ENCODE measurements at places on chromosomes 3 and 15.
A peak's percentile ranks its signal among the peaks of the same experiment; 100 is the strongest.

GRCh38 chr15:70248116-70249025 lies 150.7 kb upstream of the TLE3 start:
- DNase-seq = no peak

- peak; percentile 65 for DNase-seq
Observed at GRCh38 chr15:83475551-83475950, 28.4 kb downstream of the SH3GL3 start.

GRCh38 chr15:69830430-69830829 lies 267.3 kb downstream of the TLE3 start:
- DNase-seq = no peak

- DNase-seq = peak; percentile 81
Observed at GRCh38 chr3:9970020-9970652, 16.5 kb downstream of the EMC3 start.

DNA sequence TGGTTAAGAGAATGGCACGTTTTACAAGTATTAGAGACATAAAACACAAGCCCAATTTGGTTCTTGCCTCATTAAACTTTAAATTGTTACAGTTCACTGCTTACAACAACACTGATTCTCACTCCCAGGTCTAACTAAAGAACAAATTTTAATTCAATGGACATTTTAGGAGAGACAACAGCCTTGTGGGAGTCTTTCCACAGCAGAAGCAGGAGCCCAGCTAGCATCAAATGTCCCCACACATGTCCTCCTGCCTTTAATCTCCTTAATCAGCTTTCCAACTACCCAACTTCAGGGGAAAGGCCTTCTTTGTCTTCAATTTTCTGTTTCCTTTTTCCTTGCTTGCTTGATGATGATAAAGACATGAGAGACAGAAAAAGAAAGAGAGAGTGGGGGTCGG lies 287.8 kb upstream of the WNT5A start:
- DNase-seq = no peak

DNA sequence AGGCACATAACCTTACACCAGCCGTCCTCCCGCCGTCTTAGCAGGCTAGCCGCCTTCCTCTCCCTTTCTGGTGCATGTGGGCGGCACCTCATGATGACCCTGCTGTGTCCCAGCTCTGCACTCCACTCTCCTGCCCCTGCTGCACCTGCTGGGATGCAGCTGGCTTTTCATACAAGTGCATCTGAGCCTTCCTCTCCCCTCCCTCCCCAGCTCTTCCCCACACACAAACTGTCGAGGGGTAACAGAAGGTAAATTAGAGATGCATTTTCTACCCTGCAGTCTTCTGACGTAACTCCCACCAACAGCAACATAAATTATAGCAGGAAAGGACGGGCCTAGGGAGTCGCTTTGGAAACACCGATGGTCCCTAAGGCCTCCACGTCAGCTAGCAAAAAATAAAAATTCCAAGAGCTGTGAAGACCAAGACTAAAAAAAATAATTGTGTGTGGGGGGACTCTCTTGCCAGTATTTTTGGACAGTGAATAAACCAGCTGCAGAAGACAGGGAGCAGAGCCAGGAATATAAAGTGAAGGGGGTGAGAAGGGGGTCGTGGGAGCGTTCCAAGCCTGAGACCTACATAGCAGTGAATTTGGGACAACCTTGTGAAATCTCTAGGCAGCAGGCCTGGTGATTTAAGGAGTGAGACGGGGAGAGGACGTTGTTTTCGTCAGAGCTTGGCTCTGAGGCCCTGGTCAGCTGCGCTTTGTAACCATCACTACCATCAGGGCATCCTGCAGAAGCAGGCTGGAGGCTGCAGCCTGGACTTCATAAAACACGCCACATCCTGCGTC lies 216.2 kb downstream of the ADAMTS17 start:
- no peak for DNase-seq

- no peak for DNase-seq
Observed at GRCh38 chr15:45228931-45229330, 23.1 kb upstream of the SLC28A2 start.

DNA sequence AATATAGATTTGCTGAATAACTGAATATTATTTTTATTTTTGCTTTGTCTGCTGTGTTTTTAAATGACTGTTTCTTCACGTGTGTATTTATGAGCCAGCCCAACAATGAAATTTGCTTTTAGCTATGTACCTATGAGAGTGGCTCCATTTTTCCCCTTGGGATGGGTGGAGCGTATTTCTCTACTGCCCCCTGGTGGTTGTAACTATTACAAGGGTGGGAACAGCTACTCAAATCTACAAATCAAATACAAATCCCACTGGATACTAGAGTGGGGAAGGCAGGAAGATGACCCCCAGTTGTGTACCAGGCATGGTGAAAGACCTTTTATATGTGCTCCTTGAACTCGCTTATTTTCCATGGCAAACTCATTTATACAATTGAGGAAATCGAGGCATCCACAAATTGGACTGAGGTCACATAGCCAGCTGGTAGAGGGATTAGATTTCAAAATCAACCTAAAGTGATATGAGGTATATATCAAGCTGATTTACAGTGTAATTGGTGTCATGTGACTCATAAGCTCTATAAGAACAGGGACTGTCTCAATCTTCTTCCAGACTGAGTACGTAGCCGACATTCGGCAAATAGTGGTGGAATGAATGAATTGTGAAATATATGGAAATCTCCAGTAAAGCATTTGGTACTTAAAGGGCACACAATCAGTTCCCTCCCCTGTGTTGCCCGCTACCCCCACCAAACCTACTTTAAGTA lies 69.5 kb upstream of the VEPH1 start:
- peak; percentile 65 for DNase-seq

- no peak for DNase-seq
Observed at GRCh38 chr3:173921732-173922131, 524.2 kb downstream of the NLGN1 start.

DNA sequence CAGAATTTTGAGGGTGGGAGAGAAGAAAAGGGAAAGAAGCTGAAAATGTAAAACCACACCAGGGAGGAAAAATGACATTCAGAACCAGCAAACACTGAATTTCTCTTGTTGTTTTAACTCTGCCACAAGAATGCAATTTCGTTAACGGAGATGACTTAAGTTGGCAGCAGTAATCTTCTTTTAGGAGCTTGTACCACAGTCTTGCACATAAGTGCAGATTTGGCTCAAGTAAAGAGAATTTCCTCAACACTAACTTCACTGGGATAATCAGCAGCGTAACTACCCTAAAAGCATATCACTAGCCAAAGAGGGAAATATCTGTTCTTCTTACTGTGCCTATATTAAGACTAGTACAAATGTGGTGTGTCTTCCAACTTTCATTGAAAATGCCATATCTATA lies 15.5 kb downstream of the GREM1 start:
- DNase-seq = peak; percentile 4

GRCh38 chr15:70023769-70024491 lies 73.8 kb downstream of the TLE3 start:
- DNase-seq = peak; percentile 79

DNA sequence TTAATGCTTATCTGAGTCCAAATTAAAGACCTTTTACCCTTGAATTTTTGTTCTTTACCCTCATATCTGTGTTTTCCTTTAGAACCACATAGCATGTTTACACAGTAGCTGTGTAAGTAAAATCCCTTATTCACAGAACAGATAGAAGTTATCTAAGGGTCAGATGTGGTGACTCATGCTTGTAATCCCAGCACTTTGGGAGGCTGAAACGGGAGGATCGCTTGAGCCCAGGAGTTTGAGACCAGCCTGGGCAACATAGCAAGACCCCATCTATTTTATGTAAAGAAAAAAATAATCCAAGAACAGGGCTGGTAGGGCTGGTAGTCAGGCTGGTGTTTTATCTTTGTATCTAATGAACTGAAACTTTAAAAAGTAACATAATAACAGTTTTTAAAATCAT lies 23.2 kb downstream of the NXPE3 start:
- DNase-seq = no peak
